ENCODE measurements at places on chromosomes 6 and 20. TPM values are rescaled to one million over a fixed set of nuclear protein-coding genes. Genes with fewer than 3 reads are reported as not detected.

STK35 gene
- polyA plus RNA-seq, result 10.6 TPM

TREML1 gene
- not detected for polyA plus RNA-seq

FOXA2 gene
- not detected for polyA plus RNA-seq

CASS4 gene
- polyA plus RNA-seq, result 65.8 TPM

TRIM31 gene
- not detected for polyA plus RNA-seq

FAXC gene
- 2.7 TPM for polyA plus RNA-seq

LST1 gene
- polyA plus RNA-seq, result not detected

RNF8 gene
- 18.8 TPM for polyA plus RNA-seq

PRKN gene
- 0.70 TPM for polyA plus RNA-seq

VGLL2 gene
- polyA plus RNA-seq, result not detected

PDCD2 gene
- polyA plus RNA-seq, result 56.6 TPM

SDC4 gene
- polyA plus RNA-seq, result 226 TPM

SNAP25 gene
- 7.2 TPM for polyA plus RNA-seq

ZNF311 gene
- polyA plus RNA-seq, result 0.61 TPM

RUNX2 gene
- polyA plus RNA-seq, result 2.5 TPM

C4A gene
- polyA plus RNA-seq, result 25.2 TPM

TUBB1 gene
- polyA plus RNA-seq, result not detected

TAP2 gene
- polyA plus RNA-seq, result 20.7 TPM

SMOC2 gene
- polyA plus RNA-seq, result 0.02 TPM

TMC2 gene
- not detected for polyA plus RNA-seq

PRIM2 gene
- polyA plus RNA-seq, result 28.0 TPM

Data from fibroblast of lung (primary cell).